ENCODE measurements at places on chromosomes 1 and 21. TPM values are rescaled to one million over a fixed set of nuclear protein-coding genes. Genes with fewer than 3 reads are reported as not detected.

Gene LCE2A
- total RNA-seq = not detected

Gene MNDA
- not detected for total RNA-seq

Gene IFT25
- total RNA-seq = 28.2 TPM

Gene GFI1
- not detected for total RNA-seq

Gene TRAPPC10
- total RNA-seq = 27.1 TPM

- no peaks in the 10 kb centered on the region for H3K27me3 ChIP-seq
- no peak overlapping the region for H3K4me3 ChIP-seq
- H3K4me1 ChIP-seq = no peaks in the 10 kb centered on the region
- H3K36me3 ChIP-seq = peaks cover 51% of the 10 kb centered on the region
- H3K27ac ChIP-seq = peak overlapping the region; percentile 74
These were observed 11.2 kb downstream of the AGO1 start for GRCh38 chr1:35894183-35894582.

DNA sequence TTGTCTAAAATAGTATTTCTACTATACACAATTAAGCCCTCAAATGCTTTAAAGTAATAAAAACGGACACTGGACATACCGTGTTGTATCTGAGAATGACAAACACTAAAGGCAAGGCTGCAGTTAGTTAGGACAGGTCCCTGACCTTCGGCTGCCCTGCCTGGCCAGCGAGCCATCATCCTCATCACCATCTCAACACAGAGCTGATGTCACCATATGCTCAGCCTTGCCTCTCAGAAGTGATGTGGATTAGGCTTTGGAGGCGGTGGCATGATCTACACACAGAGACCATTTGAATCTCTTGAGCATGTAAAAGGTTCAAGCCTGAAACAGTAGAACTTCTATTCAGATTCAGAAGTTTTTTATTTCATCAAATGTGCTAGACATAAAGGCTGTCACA, 244.7 kb downstream of the SDCCAG8 start:
- H3K36me3 ChIP-seq = no peaks in the 10 kb centered on the region
- H3K4me1 ChIP-seq = peaks cover 16% of the 10 kb centered on the region
- DNase-seq = no peak
- H3K27me3 ChIP-seq = no peaks in the 10 kb centered on the region
- H3K4me3 ChIP-seq = no peak overlapping the region

- H3K36me3 ChIP-seq = peaks cover 5% of the 10 kb centered on the region
- H3K27ac ChIP-seq = no peak overlapping the region
- no peak for DNase-seq
These were observed 56.9 kb downstream of the TP53BP2 start for GRCh38 chr1:223788746-223789415.

GRCh38 chr1:186715887-186716809, 35.9 kb upstream of the PTGS2 start:
- no peaks in the 10 kb centered on the region for H3K27me3 ChIP-seq
- H3K36me3 ChIP-seq = no peaks in the 10 kb centered on the region
- no peak for DNase-seq
- H3K27ac ChIP-seq = no peak overlapping the region

DNA sequence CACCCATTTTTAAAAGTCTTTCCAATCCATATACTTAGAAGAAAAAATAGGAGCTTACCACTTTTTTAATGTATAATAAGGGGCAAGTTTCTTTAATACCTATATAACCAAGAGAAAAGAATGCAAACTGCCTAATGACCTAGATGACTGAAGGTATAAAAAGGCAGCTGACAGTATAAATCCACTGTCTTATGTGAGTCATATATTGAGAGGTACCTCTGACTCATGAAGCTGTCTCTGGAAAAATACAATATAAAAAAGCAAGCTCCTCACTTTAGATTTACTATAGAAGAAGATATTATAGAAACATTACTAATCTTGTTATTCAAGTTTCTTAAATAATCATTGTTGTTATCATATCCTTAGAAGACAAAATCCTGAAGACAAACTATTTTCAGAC, 144.2 kb downstream of the VAV3 start:
- H3K4me1 ChIP-seq = peaks cover 6% of the 10 kb centered on the region
- no peaks in the 10 kb centered on the region for H3K36me3 ChIP-seq
- H3K4me3 ChIP-seq = no peak overlapping the region
- no peaks in the 10 kb centered on the region for H3K27me3 ChIP-seq

DNA sequence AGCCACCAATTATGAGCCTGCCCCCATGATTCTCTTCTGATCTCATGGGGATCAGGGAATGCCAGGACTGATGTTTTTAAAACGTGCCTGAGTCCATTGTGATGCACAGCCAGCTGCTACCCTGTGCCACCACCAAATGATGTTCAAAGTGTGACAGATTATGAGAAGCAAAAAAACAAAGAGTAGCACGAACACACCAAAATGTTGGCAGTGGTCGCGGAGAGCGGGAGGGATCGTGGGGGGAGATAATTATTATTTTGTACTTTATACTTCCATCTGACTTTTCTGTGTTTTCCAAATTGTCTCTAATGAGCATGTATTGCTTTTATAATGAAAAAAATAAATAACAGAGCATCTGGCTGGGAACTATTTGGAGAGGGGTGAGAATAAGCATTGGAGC, 50.5 kb downstream of the EPHB2 start:
- no peaks in the 10 kb centered on the region for H3K27me3 ChIP-seq
- DNase-seq = no peak
- H3K36me3 ChIP-seq = no peaks in the 10 kb centered on the region
- H3K4me1 ChIP-seq = no peaks in the 10 kb centered on the region

GRCh38 chr1:54996359-54996868, 2.3 kb upstream of the BSND start:
- H3K27ac ChIP-seq = no peak overlapping the region
- no peaks in the 10 kb centered on the region for H3K36me3 ChIP-seq
- peak overlapping the region; percentile 81 for H3K4me3 ChIP-seq
- peaks cover 45% of the 10 kb centered on the region for H3K27me3 ChIP-seq
- DNase-seq = peak; percentile 95

DNA sequence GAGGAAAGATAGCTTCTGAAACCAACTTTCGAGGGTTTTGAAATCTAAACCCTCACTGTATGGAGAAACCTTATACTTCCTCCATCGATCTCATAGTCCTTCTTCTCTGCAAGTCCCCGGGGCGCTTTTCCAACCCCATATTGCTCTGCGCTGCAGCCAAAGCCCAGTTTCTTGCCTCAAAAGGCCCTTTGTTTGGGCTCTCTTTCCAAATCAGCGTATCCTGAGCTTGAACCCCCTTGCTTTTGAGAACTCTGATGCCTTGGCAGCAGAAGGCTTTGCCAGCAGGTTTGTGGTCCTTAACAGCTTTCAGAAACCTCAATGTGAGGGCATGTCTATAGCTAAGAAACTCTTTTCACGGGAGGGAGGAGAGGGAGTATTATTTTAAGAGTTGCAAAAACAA, 21.6 kb downstream of the PLPP3 start:
- 0 out of 2 replicates have a peak overlapping the region, but pooled peaks have one; percentile 43 for H3K27ac ChIP-seq
- H3K27me3 ChIP-seq = no peaks in the 10 kb centered on the region
- no peak overlapping the region for H3K4me3 ChIP-seq
- no peaks in the 10 kb centered on the region for H3K36me3 ChIP-seq
- DNase-seq = no peak

- H3K36me3 ChIP-seq = no peaks in the 10 kb centered on the region
- no peak overlapping the region for H3K27ac ChIP-seq
- H3K4me1 ChIP-seq = no peaks in the 10 kb centered on the region
- no peak for DNase-seq
These were observed 8.9 kb downstream of the CITED4 start for GRCh38 chr1:40853113-40853884.

- H3K27ac ChIP-seq = no peak overlapping the region
- no peaks in the 10 kb centered on the region for H3K4me1 ChIP-seq
- H3K36me3 ChIP-seq = no peaks in the 10 kb centered on the region
- H3K4me3 ChIP-seq = no peak overlapping the region
These were observed 1053.4 kb upstream of the ADGRL4 start for GRCh38 chr1:80059940-80060339.

- H3K36me3 ChIP-seq = no peaks in the 10 kb centered on the region
- no peaks in the 10 kb centered on the region for H3K27me3 ChIP-seq
- H3K4me1 ChIP-seq = no peaks in the 10 kb centered on the region
- no peak overlapping the region for H3K4me3 ChIP-seq
- no peak for DNase-seq
These were observed 72.0 kb upstream of the DUSP10 start for GRCh38 chr1:221813887-221814286.

DNA sequence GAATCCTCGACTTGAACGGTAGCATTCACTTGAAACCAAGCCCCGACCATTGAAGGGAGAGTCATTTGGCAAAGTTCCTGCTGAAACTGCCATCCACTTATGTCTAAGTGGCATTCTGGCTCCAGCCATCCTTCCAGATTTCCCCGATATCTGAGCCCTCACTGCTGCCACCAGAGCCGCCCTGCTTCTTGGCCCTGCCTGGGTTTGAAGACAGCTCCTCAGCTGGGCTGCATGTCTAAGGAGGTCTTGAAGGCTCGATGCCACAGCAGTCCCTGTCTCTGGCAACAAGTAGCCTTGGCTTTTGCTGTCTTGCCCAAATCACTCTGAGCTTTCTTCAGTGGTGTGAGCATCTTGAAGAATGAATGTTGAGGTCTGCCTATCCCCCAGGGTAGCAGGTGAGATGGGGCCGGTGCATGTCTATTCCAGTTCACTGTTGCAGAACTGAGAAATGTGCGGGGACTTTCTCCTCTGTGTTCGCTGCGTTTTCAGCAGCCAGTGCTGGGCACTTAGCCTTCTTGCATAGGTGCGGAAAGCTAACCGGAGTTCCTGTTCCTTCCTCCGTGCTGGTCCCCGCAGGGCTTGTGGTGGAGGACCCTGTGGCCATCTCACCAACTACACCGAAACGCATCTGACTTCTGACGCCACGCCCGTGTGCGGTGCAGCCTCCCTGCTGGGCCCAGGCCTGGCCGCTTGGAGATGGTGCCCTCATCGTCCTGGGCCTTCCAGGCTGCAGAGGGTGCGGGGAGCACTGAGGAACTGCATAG, 29.2 kb downstream of the MAN1C1 start:
- no peak overlapping the region for H3K4me3 ChIP-seq
- H3K36me3 ChIP-seq = no peaks in the 10 kb centered on the region
- DNase-seq = no peak
- peaks cover 2% of the 10 kb centered on the region for H3K4me1 ChIP-seq

DNA sequence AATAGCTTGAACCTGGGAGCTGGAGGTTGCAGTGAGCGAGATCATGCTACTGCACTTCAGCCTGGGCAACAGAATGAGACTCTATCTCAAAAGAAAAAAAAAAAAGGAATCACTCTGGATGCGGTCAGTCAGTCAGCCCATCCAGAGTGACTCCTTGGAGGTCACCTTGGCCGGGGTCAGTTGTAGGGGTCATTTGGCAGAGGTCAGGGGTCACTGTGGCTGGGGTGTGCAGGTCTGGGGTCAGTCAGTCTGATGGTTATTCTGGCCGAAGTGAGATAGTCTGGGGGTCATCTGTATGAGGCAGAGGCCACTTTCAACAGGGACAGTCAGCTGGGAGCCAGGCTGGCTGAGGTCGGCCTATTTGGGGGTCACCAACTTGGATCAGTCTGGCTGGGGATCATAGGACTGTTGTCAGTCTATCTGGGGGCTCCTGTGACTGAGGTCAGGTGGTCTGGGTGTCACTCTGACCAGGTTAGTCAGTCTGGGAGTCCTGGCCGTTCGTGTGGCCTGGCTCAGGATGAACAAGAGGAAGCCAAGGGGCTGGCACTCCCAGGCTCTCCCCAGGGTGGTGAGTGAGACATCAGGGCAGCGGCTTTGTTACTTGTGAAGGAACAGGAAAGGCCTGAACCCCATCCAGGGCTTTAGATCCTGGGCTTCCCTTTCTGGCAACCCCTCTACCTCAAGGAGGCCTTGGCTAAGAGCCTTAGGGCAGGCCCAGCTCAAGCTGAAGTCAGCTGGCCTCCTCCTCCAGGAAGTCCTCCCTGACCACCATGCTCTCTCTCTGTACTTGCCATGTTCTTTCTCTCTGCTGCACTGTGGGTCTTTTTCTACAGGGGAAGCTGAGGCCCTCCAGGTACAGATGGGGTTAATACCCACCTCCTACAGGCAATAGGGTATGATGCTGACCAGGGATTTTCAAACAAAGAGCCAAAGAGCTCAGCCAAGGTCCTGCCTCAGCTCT, 15.1 kb downstream of the PTPRU start:
- no peaks in the 10 kb centered on the region for H3K27me3 ChIP-seq
- no peaks in the 10 kb centered on the region for H3K36me3 ChIP-seq

DNA sequence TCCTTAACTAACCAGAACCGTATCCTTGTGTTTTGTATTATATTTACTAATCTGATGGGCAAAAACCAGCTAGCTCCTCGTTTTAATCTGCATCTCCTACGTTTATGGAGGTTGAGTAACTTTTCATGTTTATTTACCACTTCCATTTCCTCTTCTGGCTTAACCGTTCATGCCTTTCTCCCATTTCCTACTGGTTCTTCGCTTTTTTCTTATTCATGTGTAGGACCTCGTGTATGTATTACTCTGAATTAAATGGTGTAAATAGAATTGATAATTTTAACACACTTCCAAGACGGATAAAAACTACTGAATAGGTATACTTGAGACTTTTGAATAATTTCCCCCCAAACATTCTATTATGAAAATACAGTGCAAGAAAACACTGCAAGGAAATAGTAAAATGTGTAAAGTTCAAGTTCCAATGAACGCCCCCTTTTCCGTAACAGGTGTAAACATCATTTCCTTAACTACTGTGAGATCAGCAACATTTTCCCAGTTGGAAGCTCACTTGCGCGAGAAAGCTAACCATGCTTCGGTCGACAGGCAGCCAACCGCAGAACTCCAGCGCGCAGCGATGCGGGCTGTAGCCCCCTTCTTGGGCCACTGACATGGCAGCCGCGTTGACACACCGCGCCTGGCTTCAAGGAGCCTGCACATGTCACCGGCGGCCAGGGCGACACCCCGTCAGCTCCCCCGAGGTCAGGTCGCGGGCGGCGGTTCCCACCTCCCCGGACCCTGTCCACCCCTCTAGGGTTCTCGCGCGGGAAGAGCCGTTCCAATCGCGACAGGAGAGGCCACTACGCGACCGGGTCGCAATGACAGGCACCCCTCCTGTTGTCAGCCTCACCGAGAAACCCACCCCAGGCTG, 816 bp downstream of the EDEM3 start:
- no peak overlapping the region for H3K27ac ChIP-seq
- DNase-seq = peak; percentile 65
- H3K27me3 ChIP-seq = peaks cover 13% of the 10 kb centered on the region
- peak overlapping the region; percentile 76 for H3K4me3 ChIP-seq
- peaks cover 16% of the 10 kb centered on the region for H3K4me1 ChIP-seq

- no peaks in the 10 kb centered on the region for H3K27me3 ChIP-seq
- H3K4me3 ChIP-seq = no peak overlapping the region
- no peaks in the 10 kb centered on the region for H3K36me3 ChIP-seq
- no peaks in the 10 kb centered on the region for H3K4me1 ChIP-seq
- peak; percentile 27 for DNase-seq
These were observed 107.4 kb downstream of the LMX1A start for GRCh38 chr1:165248969-165249571.

- H3K36me3 ChIP-seq = no peaks in the 10 kb centered on the region
- no peaks in the 10 kb centered on the region for H3K4me1 ChIP-seq
- no peak within 1 kb of the TSS for H3K4me3 ChIP-seq
- no peak within 1 kb of the TSS for H3K27ac ChIP-seq
These were observed at the start of gene TRPM2 for GRCh38 chr21:44353191-44353970. TSS of gene TRPM2 (plus strand) at chr21:44353621. CDS start at chr21:44353701, 80 bp downstream.

Data from GM23338 (cell line).